Natural killer cell treated with Interleukin-12 subunit alpha and Interleukin-12 subunit beta and Interleukin-15 and Interleukin-18, amount 100 ng/mL, for 72 hours (primary cell): ENCODE measurements at places on chromosomes 6 and 20. TPM values are rescaled to one million over a fixed set of nuclear protein-coding genes. Genes with fewer than 3 reads are reported as not detected.

DNA sequence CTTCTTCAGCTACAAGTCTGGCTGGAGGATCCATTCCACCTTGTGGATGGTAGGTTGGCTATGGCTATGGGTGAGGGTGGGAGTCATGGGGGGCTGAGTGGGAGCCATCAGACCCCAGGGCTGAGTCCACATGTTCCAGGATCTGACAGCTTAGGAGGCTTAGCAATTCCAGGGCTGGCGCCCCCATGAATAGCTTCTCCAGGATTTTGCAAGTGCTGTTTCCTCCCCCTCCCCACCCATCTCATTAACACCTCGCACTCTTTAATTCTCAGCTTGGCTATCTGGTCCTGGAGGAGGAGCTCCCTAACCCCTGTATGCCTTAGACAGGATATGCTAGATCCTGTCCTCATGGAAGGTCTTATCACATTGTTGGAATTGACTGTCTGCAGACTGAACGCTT, 39.0 kb upstream of the ANGPT4 start:
- DNase-seq, result no peak
- H3K36me3 ChIP-seq, result no peaks in the 10 kb centered on the region
- H3K4me1 ChIP-seq, result no peaks in the 10 kb centered on the region
- peaks cover 26% of the 10 kb centered on the region for H3K27me3 ChIP-seq
- no peak overlapping the region for H3K27ac ChIP-seq

DNA sequence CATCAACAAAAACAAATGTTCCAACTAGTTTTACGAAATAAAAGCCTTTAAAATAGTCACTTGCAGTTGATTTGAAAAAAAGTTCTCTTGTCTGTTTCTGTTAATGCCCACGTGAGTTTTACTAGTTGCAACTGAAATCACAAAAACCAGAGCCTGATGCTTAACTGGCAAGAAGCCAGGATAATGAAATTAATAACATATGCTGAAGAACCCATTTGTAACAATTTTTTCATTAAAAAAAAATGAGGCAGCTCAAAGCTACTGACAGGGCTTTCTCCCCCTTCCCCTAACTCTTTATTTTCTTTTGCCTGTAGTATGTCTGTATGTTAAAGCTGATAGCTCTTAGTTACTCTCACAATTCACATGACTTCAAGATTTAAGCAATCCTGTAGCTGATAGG, 132.7 kb upstream of the EYA4 start:
- H3K27ac ChIP-seq, result no peak overlapping the region
- H3K4me1 ChIP-seq, result no peaks in the 10 kb centered on the region
- H3K36me3 ChIP-seq, result no peaks in the 10 kb centered on the region
- H3K4me3 ChIP-seq, result no peak overlapping the region
- H3K27me3 ChIP-seq, result no peaks in the 10 kb centered on the region

- DNase-seq, result no peak
- no peak overlapping the region for H3K27ac ChIP-seq
- no peaks in the 10 kb centered on the region for H3K4me1 ChIP-seq
- H3K27me3 ChIP-seq, result peaks cover 10% of the 10 kb centered on the region
- no peak overlapping the region for H3K4me3 ChIP-seq
- H3K36me3 ChIP-seq, result no peaks in the 10 kb centered on the region
These were observed 257.6 kb downstream of the NFATC2 start for GRCh38 chr20:51284871-51285270.

DNA sequence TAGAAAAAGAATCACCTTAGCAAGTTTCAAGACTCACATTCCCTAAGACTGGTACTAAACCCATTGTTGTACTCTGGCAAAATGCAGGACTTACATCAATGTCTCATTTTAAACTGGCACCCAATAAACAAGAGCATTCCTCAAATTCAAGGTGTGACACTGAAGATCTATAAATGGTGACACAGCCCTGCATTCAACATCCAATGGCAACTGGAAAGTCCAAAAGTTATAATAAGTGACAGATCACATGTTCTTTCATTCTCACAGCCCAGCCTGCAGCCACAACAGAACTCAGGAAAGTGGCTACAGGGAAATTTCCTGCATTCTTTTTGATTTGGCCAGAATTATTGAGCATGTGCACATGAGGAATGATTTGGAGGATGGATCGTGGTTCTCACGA, 57.5 kb downstream of the MBOAT1 start:
- no peaks in the 10 kb centered on the region for H3K36me3 ChIP-seq
- H3K4me3 ChIP-seq, result no peak overlapping the region
- H3K4me1 ChIP-seq, result no peaks in the 10 kb centered on the region
- no peak overlapping the region for H3K27ac ChIP-seq
- no peak for DNase-seq

DNA sequence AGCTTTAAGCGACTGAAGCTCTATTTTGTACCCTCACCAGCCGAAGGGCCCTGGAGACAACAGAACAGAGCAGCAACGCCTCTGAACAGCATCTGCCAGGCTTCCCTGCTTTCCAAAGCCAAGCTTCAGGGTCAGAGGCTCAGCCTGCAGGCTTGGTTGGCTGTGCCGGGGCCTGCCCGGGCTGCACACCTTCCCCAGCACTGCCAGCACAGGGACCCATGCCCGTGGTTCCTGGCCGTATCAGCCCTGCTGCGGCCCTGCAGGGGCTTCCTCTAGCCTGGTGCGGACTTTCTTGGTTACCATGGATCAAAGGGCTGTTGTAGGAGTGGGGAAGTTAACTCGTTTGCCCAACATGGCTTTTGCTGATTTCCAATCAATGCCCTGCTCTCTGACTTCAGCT, 741.4 kb upstream of the CHD6 start:
- no peaks in the 10 kb centered on the region for H3K4me1 ChIP-seq
- H3K27me3 ChIP-seq, result no peaks in the 10 kb centered on the region
- H3K27ac ChIP-seq, result no peak overlapping the region
- H3K36me3 ChIP-seq, result no peaks in the 10 kb centered on the region
- DNase-seq, result no peak
- H3K4me3 ChIP-seq, result no peak overlapping the region

DNA sequence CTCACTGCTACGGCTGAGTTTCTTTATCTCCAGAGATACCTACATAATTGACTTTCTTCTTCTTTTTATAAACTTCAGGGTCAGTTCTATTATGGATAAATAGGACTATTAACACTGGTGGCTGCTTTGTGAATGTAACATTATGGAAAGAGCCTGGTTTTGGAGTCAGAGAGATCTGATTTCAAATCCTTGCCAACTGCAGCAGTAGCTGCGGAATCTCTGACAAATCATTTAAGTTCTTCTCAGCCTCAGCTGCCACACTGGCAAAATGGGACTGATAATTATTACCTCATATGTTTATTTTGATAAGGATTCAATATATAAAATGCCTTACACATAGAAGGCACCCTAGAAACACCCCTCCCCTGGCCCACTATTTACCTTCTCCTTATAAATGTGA, 160.5 kb downstream of the BACH2 start:
- peaks cover 6% of the 10 kb centered on the region for H3K27me3 ChIP-seq
- no peaks in the 10 kb centered on the region for H3K36me3 ChIP-seq
- no peak overlapping the region for H3K27ac ChIP-seq
- H3K4me3 ChIP-seq, result no peak overlapping the region
- peaks cover 5% of the 10 kb centered on the region for H3K4me1 ChIP-seq
- DNase-seq, result no peak

DNA sequence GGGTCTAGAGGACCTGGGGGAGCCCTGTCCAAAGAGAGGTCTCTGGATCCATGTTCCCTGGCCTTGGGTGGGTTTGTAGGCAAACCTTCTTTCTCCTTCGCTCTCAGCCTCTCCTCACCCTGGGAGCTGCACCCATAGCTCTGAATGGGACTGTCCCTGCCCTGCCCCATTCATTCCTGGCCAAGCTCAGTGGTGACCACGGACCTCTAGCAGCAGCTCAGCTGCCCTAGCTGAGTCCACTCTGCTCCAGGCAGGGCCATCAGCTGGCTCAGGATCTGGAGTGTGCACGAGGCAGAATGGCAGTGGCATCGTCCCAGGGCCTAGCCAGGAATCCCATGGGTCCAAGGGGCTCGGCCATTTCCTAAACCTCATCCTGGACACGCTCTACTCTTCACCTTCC, 5.3 kb downstream of the ULBP3 start:
- H3K4me1 ChIP-seq, result peaks cover 8% of the 10 kb centered on the region
- peaks cover 2% of the 10 kb centered on the region for H3K27me3 ChIP-seq
- no peak overlapping the region for H3K4me3 ChIP-seq

DNA sequence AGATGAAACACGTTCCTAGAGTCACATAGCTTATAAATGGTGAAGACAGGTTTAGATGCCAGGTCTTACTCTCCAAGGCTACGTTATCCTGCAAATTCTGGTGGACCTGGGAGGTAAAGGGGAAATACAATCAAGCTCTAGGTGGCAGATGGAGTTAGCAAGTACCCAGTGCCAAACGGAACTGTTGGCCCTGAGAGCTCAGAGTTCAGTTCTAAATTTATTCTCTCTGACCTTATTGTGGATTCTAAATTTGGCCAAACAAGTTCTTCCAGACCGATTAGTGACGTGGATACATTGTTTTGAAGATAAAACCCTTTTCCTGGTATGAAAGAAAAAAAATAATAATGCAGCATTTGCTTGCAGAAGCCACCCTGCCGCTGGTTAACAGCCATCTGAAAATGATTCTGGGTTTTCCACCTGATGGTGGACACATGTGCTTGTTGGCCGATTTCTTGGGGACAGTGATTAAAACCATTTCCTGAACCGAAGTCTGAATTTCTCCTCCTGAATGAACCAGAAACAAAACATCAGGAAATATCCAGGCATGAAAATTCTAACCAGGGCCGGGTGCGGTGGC, 32.5 kb downstream of the RIPOR3 start:
- no peaks in the 10 kb centered on the region for H3K4me1 ChIP-seq
- no peak for DNase-seq
- H3K27ac ChIP-seq, result no peak overlapping the region
- peaks cover 5% of the 10 kb centered on the region for H3K27me3 ChIP-seq

DNA sequence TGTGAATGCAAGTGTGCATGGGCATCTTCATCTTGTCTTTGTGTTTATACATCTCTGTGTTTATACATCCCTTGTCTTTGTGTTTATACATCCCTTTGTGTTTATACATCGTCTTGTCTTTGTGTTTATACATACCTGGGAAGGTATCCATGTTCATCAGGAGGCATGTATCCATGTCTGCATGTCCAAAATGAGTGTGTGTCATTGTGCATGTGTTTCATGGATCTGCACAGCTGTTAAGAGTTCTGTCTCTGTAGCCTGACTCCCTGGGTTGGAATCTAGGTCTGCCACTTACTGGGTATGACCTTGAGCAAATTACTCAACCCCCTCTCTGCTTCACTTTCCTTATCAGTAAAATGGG, 50.1 kb upstream of the SIRPA start:
- H3K36me3 ChIP-seq, result no peaks in the 10 kb centered on the region
- no peaks in the 10 kb centered on the region for H3K4me1 ChIP-seq
- H3K27me3 ChIP-seq, result peaks cover 17% of the 10 kb centered on the region

- DNase-seq, result no peak
- H3K4me3 ChIP-seq, result no peak overlapping the region
- no peak overlapping the region for H3K27ac ChIP-seq
- no peaks in the 10 kb centered on the region for H3K27me3 ChIP-seq
These were observed 97.5 kb upstream of the RPS6KA2 start for GRCh38 chr6:166724576-166724975.

DNA sequence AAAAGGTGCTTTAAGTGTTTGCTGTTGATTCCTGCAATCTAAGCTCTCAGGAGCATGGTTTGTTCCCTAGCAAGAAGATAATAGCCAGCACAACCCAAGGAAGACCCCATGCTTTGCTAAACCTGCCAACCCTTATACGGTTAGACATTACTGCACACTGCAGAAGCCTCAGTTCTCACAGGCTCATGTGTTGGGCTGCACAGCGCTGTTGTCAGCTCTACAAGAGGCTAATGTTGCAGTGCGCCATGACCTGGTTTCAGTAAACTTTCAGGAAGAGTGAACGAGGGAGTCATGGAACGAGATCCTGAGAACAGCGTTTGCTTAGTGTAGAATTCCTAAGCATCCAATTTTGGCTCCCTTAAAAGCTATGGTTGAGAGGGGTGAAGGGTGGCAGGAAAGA, 218.5 kb downstream of the ARHGAP18 start:
- peak overlapping the region; percentile 87 for H3K4me3 ChIP-seq
- peaks cover 5% of the 10 kb centered on the region for H3K36me3 ChIP-seq
- DNase-seq, result no peak

DNA sequence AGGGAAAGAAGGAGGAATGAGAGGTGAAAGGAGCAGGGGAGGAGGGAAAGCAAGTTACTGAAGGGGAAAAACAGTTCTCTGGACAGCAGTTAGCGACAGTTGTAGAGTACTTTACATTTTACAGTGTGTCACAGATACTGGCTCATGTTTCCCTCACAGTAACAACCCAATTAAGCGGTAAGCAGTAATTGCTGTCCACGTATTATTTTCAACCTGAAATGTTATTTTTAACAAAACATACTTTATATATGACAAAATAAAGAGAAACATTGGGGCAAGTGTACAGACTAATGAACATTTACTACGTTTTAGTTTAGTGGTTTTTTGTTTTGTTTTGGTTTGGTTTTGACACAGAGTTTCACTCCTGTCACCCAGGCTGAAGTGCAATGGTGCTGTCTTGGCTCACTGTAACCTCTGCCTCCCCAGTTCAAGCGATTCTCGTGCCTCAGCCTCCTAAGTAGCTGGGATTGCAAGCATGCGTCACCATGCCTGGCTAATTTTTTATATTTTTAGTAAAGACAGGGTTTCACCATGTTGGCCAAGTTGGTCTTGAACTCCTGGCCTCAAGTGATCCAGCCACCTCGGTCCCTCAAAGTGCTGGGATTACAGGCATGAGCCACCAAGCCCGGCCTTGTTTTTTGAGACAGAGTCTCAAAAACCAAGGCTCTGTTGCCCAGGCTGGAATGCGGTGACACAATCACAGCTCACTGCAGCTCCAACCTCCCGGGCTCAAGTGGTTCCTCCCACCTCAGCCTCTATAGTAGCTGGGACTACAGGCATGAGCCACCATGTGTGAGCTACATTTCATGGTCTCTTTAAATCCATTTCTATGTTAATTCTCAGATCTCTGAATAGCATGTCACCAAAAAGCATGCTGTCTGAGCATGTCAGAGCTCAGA, 22.6 kb upstream of the BTN3A2 start:
- no peaks in the 10 kb centered on the region for H3K36me3 ChIP-seq
- no peak for DNase-seq
- H3K27me3 ChIP-seq, result no peaks in the 10 kb centered on the region
- H3K4me3 ChIP-seq, result peak overlapping the region; percentile 87

GRCh38 chr6:39369987-39370386, 47.5 kb upstream of the KCNK16 start:
- no peak for DNase-seq
- H3K27ac ChIP-seq, result no peak overlapping the region
- H3K36me3 ChIP-seq, result no peaks in the 10 kb centered on the region
- no peaks in the 10 kb centered on the region for H3K4me1 ChIP-seq
- no peak overlapping the region for H3K4me3 ChIP-seq

APOM gene
- total RNA-seq, result 1.3 TPM

HLA-DQB2 gene
- 7.4 TPM for total RNA-seq

TGM2 gene
- 2.4 TPM for total RNA-seq

LY6G6F gene
- not detected for total RNA-seq

IP6K3 gene
- total RNA-seq, result not detected

PDE10A gene
- total RNA-seq, result not detected
